Ecto neural progenitor cell (in vitro differentiated cells): ENCODE measurements at places on chromosomes 4 and X.

DNA sequence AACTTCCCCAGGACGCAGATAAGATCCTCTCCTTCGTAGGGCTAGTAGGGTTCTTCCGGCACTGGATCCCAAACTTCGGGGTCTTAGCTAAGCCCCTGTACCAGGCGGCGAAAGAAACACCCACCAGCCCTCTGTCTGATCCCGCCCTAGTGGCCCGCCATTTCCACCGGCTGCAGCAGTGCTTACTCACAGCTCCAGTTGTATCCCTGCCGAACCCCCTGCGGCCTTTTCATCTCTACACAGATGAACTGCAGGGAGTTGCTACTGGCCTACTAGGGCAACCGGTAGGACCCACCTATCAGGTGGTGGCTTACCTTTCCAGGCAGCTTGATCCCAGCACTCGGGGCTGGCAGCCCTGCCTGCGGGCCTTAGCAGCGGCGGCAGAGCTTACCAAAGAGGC lies 961.2 kb downstream of the RPA4 start:
- DNase-seq = no peak

- no peak for DNase-seq
Measured at GRCh38 chrX:150690126-150690525, 3.1 kb upstream of the MTMR1 start.

DNA sequence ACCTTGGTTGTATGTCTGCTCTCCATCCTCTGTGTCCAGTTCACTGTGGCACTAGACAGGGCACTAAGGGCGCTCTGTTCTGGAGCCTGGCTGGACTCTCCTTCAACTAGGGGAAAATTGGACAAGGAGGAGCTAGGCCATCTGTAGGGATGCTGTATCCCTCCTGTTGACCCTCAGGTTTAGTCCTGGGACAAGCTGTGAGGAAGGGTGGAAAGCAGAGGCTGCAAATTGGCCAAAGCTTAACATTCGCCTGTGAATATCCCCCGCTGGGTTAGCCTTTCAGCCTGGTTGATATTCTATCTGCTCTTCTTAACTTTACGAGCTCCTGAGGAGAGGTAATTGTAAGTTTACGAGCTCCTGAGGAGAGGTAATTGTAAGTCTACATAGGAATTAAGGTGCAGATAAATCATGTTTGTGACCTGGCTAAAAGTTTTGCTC lies 64.4 kb upstream of the ENPEP start:
- DNase-seq = peak; percentile 60

GRCh38 chr4:25970691-25971432 lies 56.8 kb downstream of the SMIM20 start:
- DNase-seq = peak; percentile 77

DNA sequence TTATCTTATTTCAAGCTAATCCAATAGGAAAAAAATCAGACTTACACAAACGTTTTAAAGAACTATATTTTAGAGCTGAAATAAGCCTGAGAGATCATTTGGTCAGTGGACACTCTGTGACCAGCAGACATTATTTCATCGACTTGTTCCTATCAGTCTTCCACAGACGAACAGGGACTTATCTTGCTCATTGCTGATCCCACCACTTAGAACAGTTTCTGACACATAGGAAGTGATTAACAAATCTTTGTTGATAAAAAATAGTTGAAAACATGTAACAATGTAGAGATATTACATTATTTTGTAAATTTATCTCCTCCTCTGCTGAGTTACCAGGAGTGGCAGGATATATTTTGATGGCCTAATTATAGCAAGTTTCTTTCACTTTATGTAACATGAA lies 65.8 kb downstream of the TAPT1 start:
- no peak for DNase-seq

GRCh38 chrX:103101299-103102042 lies 8.5 kb upstream of the NXF3 start:
- no peak for DNase-seq

- DNase-seq = no peak
Measured at GRCh38 chr4:26242451-26242850, 78.4 kb upstream of the RBPJ start.

- DNase-seq = no peak
Measured at GRCh38 chr4:17812801-17813200, 2.0 kb downstream of the NCAPG start.

- DNase-seq = no peak
Measured at GRCh38 chrX:18668071-18668835, 3.7 kb downstream of the RS1 start.

- DNase-seq = no peak
Measured at GRCh38 chr4:164307262-164307661, 446.7 kb upstream of the SMIM31 start.

- DNase-seq = no peak
Measured at GRCh38 chr4:105130945-105131344, 15.7 kb upstream of the TET2 start.

DNA sequence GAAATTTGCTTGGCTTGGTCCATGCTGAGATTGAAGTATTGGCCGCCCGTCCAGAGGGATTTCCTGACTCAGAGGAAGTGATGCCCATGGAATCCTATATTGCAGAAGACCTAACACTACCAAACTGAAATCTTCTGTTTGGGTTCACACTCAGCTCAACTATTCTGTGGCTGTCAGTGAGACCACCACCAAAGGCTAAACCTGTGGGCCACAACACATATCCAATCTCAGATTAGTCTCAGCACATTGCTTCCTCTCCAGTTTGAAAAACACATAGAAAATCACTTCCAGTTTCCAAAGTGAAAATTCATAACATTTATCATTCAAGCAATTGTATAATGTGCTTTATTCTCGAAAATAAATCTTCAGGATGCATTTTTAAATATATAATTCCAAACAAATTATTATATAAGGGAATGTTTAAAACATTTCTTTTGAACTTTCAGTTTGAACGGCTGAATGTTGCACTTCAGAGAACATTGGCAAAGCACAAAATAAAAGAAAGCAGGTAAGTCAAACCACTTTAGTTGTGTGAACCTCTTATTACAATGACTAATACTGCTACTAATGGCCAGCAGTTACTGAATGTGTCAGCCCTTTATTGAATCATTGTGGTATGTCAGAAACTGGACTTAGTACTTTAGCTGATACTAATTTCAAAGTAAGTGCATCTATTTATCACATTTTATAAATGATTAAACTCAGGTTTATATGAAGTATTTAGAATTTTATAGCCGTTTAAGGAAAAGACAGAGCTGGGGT lies 37.0 kb downstream of the GUCY1A1 start:
- DNase-seq = no peak

- DNase-seq = no peak
Measured at GRCh38 chrX:50779694-50780093, 34.3 kb downstream of the SHROOM4 start.

- DNase-seq = no peak
Measured at GRCh38 chr4:65999518-65999871, 329.2 kb upstream of the EPHA5 start.

- DNase-seq = no peak
Measured at GRCh38 chrX:15546745-15547144, 46.1 kb downstream of the BMX start.

- DNase-seq = no peak
Measured at GRCh38 chr4:180953572-180953971, 1289.6 kb upstream of the TENM3 start.

DNA sequence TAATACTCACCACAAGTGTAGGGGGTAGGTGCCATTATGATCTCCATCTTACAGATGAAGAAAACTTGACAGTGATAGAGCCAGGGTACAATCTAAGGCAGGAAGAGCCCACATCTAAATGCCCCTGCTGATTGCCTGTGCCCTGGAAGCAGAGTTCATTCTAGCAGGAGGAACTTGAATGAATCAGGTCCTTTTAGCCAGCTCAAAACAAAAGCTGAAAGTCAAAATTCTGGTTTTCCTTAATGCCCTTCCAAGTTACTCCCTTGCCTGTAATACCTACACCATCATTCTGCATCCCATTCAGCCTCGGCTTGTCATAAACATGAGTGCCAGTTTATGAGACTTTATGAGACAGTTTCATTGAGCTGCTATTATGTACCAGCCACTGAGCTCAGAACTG lies 89.6 kb downstream of the SCD5 start:
- no peak for DNase-seq

DNA sequence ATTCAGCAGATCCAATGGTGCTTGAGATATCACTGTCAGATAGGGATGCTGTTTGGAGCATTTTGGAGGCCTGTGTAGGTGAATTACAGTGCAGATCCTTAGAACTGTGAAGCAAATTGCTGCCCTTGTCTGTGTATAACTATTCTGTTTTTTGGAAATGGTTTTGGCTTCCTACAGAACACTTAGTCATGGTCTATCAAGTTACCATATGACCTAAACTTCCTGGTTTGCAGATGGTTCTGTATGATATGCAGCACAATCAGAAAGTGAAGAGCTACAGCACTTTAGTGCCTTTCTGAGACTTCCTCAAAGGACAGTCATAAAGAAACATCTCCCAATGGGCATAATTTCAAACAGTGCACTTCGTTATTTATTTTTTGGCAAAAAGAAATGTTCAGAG lies 688.6 kb downstream of the SH3BGRL start:
- DNase-seq = no peak

DNA sequence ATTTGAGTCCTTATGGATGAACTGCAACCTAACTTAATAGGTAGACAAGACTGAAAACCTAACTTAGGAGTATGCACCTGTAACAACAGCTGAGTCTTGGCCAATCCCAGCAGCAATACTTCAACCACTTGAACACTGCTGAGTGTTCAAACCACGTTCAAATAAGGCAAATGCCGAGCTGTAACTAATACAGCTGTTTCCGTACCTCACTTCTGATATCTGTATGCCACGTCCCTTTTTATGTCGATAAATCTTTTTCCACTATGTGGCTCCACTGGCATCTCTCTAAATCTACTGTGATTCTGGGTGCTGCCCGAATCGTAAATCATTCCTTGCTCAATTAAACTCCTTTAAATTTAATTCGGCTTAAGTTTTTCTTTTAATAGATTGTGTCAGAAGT lies 459.7 kb downstream of the INPP4B start:
- no peak for DNase-seq

GRCh38 chr4:154349829-154350228 lies 141.8 kb downstream of the DCHS2 start:
- no peak for DNase-seq

- no peak for DNase-seq
Measured at GRCh38 chrX:115591856-115592842, 31.2 kb downstream of the PLS3 start.

- DNase-seq = no peak
Measured at GRCh38 chrX:55028040-55028439, 2.7 kb downstream of the ALAS2 start.

DNA sequence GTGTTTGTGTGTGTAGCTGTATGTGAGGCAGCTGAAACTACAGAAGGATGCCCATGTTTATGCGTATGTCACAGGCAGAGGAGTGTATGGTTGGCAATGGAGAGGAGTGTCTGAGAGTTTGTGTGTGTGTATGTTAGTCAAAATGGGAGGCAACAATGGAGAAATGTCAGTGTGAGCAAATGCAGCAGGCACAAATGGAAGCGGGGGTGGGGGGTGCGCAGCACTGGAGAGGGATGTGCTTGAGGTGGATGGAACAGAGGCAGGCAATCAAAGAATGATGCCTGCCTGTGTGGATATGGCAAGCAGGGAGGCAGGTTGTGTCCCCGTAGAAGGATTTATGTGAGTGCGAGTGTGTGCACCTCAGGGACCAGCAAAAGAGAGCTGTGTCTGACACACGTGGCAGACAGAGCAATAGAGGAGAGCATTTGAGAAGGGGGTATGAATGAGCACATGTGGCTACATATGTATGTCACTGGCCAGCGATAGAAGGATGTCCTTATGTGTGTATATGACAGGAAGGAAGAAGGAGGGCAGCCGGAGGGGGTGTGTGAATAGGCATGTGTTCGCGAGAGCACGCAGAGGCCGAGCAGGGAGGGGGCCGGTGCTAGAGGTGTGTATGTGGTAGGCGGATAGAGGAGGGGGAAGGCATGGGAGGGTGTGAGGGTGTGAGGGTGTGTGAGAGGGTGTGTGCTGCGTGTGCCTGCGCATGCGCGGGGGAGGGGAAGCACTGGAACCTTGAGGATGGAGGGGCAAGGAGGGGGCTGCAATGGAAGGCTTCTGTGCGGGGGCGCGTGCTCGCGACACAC lies 1.1 kb downstream of the PJA1 start:
- no peak for DNase-seq

DNA sequence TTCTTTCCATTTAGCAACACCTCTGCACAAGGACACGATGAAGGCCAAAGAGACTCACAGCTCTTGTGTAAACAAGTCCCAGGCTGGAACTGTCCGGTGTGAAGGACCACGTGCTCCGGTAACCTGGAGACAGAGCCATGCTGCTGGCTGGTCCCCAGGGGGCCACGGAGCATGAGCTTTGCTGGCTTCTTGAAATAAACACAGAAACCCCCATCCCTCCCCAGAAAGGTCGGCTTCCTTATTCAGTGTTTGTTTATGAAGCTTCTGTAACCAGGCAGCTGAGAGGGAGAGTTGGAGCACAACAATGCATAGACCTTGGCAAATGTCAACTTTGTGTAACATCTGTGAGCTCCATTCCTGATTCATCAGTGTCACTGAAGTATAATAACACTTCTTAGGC lies 109.4 kb downstream of the GPR143 start:
- no peak for DNase-seq

DNA sequence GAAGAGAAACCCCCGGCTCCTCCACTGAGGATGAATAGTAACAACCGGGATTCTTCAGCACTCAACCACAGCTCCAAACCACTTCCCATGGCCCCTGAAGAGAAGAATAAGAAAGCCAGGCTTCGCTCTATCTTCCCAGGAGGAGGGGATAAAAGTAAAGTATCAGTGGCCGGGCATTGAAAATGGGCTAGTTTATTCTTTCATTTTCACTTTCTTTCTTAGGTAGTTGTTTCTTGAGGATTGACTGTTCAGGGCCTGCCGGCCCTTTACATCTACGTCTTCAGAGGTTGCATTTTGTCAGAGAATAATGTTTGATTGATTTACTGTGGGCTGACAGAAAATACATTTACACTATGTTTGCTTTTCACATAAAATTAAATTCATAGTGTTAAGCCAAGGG lies 27.1 kb downstream of the PAK3 start:
- no peak for DNase-seq

- no peak for DNase-seq
Measured at GRCh38 chr4:98318521-98318920, 57.3 kb downstream of the RAP1GDS1 start.
